Activated naive CD4-positive, alpha-beta T cell (primary cell): ENCODE measurements at places on chromosomes 11 and 22.

DNA sequence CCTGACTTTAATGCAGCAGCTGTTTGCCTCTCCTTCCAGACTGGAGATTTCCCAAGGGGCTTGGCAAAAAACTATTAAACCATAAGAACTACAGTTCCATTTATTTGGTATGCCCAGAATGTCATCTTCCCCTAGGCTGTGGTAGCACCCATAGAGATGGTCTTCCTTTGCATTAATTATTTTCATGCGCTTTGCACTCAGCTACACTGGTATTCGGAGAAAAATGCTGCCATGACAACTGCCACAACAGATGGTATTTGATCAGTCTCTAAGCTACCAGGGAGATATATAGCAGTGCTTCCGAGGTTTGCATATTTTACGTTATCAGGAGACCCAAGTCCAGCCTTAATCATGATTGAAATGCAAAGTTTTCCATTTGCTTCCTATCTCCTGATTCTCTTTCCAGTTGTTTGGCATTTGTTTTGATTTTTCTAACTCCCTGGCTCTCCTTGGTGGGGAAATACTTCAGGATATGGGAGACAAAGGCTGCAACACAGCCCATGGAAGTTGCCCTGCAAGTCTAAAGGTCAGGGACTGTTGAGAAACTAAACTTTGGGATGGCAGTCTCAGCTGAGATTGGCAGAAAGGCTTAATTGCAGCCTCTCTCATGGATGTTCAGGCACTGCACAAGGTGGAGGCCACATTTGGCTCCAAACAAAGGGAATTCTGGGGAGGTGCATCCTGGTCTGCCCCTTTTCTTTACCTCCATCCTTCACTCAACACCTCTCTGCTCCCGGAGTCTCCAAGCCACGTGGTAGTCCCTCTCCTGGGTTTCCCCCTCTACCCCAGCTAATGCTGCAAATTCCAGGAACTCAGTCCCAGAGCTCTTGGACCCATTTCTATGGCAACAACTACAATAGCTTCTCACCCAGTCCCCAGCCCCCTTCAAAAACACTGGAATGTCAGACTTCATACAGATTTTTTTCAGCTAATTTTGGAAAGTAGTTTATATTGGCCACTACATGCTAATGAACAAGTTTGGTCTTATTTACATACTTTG lies 151.8 kb downstream of the NAV2 start:
- no peak for DNase-seq

- DNase-seq: no peak
Measured at GRCh38 chr22:44931077-44931540, 78.7 kb downstream of the PHF21B start.

DNA sequence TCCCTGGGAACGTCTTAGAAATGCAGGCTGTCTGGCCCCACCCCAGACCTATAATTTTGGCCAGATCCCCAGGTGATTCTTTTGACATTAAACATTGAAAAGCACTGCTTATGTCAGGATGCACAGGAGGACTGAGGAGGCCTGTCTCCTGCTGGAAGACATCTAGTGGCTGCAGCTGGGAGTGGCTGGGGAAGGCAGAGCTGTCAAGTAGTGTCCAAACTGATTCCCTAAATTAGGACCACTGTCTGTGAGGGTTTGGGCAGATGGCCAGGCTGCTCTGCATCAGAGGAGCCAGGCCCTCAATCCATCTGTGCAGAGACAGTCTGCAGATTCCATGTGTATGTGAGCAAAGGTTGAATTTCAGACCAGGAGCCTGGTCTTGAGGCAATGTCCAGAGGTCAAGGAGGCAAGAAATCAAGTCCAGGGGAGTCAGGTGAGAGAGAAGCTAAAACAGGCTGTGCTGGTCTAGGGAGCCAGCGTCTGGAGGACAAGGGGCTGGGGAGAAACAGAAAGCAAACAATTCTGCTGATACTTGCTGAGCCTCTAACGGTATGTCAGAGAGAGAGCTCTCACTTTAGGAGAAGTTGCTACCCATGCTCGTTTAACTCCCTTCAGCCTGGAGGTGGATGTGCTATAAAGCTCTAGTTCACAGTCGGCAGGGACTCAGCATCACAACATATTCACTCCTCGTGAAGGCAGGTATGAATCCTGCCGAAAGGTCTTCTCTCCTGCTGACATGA lies 15.3 kb upstream of the SYTL2 start:
- DNase-seq: no peak

DNA sequence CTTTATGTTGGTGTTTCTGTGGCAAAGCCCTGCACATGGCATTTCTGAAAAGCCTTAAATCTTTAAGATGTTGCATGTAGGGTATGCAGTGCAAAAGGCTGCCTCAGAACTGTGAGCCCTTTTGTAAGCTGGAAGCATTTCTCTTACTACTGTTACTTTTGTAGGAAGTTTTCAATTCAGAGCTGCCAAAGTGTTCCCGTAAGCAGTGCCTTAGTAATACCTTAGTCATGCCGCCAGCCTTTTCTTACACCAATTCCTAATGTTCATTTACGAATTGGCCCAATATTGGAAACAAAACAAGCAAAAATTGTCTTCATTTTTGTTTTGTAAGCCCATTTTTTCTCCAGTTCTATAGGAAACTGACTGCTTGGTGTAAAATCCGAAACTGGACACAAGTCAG lies 67.4 kb upstream of the RASSF10 start:
- DNase-seq: no peak

DNA sequence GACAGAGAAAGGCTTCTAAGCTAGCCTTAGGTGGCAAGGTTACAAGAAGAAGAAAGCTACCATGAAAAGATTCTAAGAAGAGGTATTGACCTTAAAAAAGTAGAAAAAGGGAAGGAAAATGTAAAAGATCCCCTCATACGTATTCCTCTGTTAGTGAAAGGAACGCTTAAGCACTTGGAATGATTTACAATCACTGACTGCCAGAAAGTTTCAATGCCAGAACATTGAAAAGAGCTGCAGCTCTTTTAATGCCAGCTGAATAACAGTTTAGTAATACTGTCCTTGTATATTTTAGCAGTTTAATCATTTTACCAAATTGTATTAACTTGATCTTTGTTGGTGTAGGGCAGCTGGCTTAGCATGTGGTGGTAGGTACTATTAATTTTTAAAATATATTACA lies 650.7 kb downstream of the FAM181B start:
- DNase-seq: no peak

DNA sequence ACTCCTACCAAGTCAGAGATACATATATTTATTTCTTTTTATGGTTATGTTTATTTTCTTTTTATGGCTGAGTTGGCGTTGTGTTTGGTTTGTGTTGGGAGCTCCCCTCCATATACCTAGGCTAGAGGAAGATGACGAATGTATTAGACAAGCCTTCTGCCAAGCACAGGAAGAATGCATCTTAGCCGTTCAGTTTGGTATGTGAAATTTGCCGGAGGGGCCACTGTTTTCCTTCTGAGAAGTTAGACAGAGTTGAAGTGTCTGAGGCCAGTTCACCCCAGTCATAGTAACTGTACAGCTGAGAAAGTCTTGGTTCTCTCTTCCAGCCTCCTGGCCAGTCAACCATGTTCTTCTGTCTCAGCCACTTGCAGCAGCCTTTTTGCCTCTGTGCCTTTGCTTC lies 29.8 kb downstream of the TEAD1 start:
- no peak for DNase-seq

GRCh38 chr11:62233730-62234129 lies 8.3 kb upstream of the SCGB1D2 start:
- no peak for DNase-seq

- DNase-seq: no peak
Measured at GRCh38 chr11:12854829-12855228, 154.3 kb upstream of the RASSF10 start.

GRCh38 chr11:130068546-130068985 lies 1.1 kb upstream of the APLP2 start:
- no peak for DNase-seq

DNA sequence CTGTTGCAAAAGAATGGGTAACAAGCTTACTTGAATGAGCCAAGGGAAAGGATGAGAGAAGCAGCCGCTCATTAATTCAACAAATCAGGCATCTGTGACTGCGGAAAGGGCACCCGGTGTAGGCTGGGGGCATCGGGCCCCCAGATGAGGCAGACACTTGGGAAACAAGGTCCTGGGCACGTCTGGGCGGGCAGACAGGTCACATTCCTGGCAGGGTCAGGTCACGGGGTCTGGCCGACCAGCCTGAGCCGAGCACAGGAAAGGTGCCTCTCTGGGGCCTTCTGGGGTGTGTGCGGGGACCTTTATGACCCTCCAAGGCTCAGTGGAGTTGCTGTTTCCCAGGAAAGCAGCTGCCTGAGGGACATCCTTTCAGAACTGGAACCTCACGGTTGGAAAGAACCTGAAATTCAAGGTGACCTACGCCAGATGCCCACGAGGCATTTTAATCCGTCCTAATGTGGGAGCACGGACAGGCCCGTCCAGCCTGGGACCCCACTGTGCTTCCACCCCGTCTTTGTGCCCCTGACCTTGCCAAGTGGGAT lies 57.1 kb downstream of the ST14 start:
- DNase-seq: no peak

GRCh38 chr11:65418431-65418680 lies 4.2 kb upstream of the NEAT1 start:
- no peak for DNase-seq

DNA sequence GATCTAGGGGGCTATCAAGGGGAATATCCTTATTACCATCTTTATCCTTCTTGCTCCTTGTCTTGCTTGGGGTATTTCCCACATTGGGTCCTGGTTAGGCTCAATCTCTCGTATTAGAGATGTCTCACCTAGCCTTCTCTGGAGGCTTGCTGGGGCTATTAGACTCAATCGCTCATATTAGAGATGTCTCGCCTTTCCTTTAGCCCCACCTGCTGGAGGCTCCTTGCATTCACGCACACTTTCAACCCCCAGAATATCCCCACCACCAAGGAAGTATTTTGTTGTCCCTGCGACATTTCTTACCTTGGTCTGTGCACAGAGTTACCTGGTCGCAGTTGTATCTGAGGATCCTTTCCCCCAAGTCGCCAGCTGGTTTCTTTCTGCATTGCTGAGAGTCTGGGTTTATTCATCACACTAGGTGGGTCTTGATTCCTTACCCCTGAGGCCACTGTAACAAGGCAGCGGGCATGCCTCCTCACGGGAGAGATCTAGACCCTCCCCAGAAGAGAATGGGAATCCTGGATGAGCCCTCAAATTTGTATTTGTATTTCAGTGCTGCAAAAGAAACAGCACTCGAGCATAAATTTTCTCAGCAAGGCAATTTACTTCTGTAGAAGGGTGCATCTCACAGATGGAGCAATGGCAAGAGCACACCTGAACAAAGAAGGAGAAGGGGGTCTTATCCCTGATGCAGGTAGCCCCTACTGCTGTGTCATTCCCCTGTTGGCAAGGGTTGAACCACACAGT lies 15.9 kb upstream of the HYLS1 start:
- no peak for DNase-seq

- DNase-seq: no peak
Measured at GRCh38 chr11:65310736-65311135, 3.9 kb upstream of the CDC42EP2 start.
